Neural progenitor cell (in vitro differentiated cells): ENCODE measurements at places on chromosomes 5 and 9. TPM values are rescaled to one million over a fixed set of nuclear protein-coding genes. Genes with fewer than 3 reads are reported as not detected.

CNTNAP3 gene
- 21.8 and 25.8 TPM in 2 replicates for total RNA-seq

- no peak for DNase-seq
Measured at GRCh38 chr5:83708170-83708569, 12.5 kb downstream of the HAPLN1 start.

DNA sequence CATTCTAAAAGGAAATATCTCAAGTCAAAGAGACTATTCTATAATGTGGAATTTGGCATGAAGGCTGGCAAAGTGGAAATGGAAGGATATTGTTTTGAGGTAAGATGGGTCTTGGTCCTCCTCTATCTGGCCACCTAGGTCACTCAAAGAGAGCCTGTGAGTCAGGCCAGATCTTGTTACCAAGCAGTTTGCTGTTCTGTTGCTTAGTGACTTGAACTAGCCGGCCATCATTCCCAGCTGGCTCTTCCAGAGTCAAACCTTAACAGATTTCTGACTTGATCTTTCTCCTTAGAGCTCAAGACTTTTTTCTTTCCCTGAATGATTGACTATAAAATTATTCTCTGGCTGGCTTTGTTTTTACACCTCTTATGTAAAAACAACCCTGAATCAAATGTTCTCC is 136.1 kb downstream of the PDE4D start:
- DNase-seq = no peak

DNA sequence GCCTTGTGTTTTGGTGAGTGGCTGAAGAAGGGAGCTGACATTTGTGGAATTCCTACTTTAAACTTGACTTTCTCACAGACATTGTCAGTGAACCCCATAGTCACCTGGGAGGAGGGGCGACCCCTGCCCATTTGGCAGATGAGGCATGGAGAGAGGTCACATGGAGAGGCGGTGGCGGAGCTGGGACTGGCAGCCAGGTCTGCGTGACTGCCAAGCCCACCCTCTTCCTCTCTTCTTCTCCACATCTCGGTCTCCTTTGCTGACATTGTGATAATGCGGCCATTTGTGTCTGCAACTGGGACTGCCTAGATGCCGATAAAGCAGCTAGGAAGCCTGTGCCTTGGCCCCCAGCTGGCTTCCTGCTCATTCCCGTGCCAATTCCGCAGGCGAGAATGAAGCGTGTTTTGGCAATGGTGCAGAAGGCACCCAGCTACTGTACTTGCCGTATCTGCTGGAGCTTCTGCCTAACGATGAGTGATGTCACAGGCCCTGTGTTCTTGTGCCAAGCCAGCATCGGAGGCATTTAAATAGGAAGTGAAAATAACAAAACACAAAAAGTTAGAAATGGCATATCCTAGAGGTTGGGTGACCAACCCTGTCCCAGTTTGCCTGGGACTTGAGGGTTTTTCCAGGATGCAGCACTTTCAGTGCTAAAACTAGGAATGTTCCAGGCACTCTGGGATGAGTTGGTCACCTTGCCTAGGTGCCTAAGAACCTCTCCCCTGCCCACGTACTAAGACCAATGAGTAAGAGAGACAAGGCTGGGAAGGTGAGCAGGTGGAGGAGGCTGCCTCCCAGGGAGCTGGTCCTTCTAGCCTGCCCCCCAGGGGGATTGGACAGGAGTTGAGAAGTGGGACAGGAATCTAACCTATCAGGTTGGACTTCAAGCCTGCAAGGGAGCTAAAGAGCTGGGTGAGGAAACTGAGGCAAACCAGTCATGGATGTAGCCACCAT is 23.6 kb downstream of the OLFML2A start:
- no peak for DNase-seq

GRCh38 chr5:154630410-154630809 is 124.8 kb upstream of the LARP1 start:
- no peak for DNase-seq

- peak; percentile 77 for DNase-seq
Measured at GRCh38 chr5:61289241-61289640, 42.8 kb upstream of the ZSWIM6 start.

GRCh38 chr5:5979377-5979760 is 399.0 kb downstream of the MED10 start:
- DNase-seq = no peak

GRCh38 chr9:90054810-90055209 is 450.0 kb downstream of the GADD45G start:
- DNase-seq = no peak

GRCh38 chr5:157575381-157576020 is at the start of gene ADAM19:
Gene ADAM19 (minus strand): TSS chr5:157575775. CDS start chr5:157575696, 79 bp downstream.
- DNase-seq = peak; percentile 85
